Left renal pelvis (tissue), 4 donors: ENCODE measurements at places on chromosomes 5 and 9. TPM values are rescaled to one million over a fixed set of nuclear protein-coding genes. Genes with fewer than 3 reads are reported as not detected.

The ALDH1A1 gene
- polyA plus RNA-seq: 27.3 TPM

The KCNIP1 gene
- polyA plus RNA-seq: 9.9 TPM

The FREM1 gene
- polyA plus RNA-seq: 156 TPM

The FIBCD1 gene
- polyA plus RNA-seq: 0.36 TPM

The C9orf50 gene
- 0.70 TPM for polyA plus RNA-seq

The STKLD1 gene
- polyA plus RNA-seq: 2.9 TPM

DNA sequence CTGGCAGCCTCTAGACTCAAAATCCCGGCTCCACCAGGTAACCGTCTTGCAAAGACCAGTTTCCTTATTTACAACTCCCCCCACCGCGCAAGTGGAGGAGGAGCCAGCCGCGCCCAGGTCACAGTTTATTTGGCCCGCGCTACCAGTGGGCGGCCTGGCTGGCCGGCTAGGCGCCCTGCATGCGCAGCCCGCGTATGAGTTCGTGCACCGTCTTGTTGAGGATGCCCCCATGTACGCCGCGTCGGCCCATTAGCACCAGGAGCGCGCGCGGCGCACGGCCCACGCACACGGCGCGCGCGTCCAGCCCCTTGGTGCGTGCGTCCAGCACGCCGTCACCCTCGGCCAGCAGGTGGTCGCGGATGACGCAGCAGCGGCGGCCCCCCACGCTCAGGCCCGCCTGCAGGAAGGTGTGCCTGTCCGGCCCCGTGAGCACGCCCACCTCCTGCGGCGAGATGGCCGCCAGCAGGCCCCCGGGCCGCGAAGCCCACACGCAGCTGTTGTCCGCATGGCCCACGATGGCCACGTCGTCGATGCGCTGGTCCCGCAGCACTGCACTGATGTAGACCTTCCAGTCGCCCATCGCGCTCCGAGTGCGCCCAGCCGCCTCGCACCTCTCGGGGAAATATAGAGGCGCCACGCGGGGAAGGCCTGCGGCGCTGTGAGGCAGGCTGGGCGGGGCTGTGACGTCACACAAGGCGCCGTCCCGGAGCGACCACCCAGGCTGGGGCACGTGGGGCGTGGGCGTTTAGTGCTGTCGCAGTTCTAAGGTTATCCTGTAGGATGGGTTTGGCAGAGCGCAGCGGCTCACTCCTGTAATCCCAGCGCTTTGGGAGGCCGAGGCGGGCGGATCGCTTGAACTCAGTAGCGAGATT, at the start of gene PFN3:
Gene PFN3, minus strand, starts transcription at position 665 of the 872 bp plus-strand sequence. Its CDS starts 85 bp downstream, at position 580.
- DNase-seq: no peak

- DNase-seq: no peak
Measured at GRCh38 chr5:179430193-179431175, 85.2 kb upstream of the ADAMTS2 start.

DNA sequence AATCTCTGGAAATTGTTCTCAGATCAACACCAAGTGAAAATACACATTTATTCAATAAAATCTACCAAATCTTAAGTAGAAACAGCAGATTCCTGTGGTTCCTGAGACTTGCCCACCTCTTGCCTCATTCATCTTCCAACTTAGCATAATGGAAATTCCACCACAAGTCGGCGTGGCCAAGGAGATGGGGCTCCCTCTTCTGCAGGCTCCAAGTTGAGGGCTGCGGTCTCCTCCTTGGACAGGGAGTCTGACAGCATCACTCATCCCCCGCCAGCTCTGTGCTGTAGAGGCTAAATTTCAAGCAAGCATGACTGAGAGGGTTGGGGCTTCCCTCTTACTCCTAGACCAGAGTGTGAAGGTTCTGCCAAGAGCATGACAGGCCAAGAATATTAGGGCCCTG, 273.7 kb downstream of the DIRAS2 start:
- DNase-seq: no peak

- no peak for DNase-seq
Measured at GRCh38 chr5:145553177-145553576, 282.0 kb downstream of the PRELID2 start.

DNA sequence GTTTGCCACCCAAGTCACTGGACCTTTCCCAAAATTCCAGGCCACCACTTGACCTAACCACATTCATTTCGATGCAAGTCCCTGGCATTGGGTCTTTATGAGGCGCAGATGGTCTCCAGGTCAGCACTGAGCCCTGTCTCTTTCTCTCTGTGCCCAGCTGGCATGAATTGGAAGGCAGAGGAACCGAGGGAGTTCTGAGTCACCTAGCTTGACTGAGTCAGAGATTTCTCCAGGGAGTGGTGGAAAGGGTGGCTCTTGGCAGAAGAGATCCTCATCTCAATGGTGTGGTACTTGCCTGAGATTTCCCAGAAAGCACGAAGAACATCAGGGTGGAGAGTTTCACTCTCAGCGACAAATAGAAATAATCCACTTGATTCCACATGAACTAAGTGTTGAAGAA, 43.8 kb downstream of the WDR36 start:
- DNase-seq: no peak

DNA sequence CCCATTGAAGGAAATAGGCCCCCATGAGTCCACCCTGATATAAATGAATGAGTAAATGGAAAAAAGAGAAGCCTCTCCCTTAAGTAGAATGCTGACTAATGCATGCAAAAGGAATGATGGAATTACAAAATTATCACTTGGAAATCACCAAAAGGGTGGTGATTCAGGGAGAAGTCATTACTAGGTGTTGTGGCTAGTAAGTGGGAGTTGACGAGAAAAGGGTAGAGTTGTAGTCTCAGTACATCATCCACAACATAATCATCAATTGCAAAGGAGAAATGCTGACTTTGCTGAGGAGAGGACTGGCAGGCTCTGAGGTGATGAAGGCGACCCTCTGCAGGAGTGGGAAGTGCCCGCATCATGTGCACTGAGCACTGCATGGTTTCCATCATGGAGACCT, 201.5 kb upstream of the S1PR3 start:
- DNase-seq: no peak

DNA sequence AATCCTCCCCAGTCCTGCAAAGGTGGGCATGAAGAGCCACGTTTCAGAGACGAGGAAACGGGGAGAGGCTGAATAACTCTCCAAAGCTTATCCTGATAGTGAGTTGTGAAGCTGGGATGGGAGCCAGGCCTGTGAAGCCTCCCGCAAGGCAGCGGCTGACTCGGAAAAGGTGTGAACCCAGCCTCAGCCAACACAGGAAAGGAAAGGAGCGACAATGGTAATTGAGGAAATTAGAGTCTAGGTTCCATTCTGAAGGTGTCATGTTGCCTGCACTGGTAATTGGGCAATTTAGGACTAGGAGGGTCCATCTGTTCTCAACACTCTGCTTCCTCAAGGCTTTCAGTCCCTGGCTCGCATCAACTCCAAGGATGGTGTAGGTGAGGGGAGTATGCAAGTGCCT, 83.4 kb downstream of the LIFR start:
- DNase-seq: no peak

DNA sequence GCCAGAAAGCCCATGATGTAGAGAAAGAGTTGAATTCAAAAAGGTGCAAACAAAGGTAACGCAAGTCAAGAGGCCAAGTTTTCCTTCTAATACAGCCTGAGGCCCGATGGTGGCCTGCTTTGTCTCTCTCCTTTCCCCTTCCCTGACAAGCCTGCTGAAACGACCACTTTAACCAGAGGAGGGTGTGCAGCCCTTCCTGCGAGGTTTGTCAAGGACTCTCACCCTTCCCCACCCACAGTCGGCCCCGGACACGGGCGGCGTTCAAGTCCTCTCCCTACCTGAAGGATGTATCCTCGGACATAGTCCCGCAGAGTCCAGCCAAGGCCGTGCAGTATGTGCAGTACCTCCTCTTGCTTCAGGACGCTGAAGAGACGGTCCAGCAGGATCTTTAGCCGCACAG, 318.2 kb downstream of the BNC2 start:
- no peak for DNase-seq

DNA sequence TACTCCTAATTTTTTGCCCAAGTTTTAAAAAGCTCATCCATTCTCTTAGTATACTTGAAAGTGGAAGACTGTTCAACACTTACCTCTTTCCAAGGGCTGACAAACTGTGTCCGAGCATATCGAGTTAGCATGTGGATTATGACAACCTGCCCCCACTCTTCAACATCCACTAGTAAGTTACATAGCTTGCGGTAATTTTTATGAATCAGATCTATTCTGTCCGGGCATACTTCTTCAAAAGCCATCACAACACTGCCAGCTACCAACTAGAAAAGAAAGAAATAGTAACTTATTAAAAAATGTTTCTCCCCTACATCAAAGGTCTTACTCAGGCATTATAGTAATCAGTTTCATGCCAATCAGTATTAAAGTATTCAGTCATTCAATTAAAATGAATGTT, 78.5 kb downstream of the AP3B1 start:
- no peak for DNase-seq

DNA sequence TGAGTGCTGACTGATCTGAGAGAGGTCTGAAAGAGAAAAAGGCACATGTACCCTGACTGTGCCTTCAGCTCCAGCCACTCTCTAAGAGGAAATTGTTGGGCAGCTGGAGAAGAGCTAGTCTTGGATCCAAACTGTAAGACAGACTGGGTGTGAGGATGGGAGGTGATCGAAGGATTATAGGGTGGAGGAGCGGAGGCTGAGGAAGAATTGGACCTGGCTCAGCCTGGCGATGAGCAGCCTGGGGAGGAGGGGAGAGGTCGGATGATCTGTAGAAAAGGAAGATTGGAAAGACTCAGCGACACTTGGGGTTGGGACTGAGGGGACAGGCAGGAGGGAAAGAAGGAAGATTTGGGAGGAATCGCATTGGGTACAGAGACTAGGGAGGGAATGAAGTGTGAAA, 98.6 kb upstream of the SLC25A48 start:
- DNase-seq: no peak

- no peak for DNase-seq
Measured at GRCh38 chr5:5181650-5182324, 41.7 kb downstream of the ADAMTS16 start.

- DNase-seq: no peak
Measured at GRCh38 chr9:3040761-3041160, 196.9 kb upstream of the PUM3 start.
